HT1080 (cell line): ENCODE measurements at places on chromosomes 3 and 15. TPM values are rescaled to one million over a fixed set of nuclear protein-coding genes. Genes with fewer than 3 reads are reported as not detected.

DNA sequence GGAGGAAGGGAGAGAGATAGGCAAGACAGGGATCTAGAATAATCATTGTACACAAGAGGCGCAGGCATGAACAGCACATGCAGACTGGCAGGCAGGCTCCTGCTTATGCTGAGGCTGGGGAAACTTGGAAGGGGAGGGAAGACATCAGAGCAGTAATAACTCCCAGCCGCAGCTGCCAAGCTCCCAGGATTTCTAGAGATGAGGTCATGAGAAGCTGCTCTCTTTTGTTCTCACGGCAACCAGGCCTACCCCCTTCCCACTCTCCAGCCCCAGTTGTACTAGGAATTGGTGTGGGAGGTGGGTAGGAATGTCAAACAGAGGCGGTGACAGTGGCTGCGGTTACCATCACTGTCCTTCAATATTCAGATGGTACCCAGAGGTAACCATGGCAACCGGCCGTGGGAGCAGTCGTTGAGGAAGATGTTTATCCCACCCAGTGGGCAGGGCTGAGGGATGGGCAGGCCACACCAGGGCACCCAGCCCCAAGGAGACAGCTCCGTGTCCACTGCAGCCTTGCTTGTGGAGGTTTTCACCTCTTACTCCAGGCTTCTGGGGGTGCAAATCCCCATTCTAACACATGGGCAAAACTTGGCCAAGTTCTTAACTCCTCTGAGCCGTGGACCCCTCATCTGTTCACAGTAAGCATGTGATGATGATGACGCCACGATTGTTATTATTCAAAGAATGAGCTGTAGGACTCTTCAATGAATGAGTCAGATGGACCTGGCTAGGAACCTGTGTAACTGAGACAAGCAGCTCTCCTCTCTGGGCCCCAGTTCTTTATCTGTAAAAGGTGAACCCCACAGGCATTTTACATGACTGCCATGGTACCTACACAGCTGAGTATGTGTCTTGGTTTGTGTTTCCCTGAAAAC lies 360.8 kb upstream of the PROK2 start:
- DNase-seq: peak; percentile 9

The GABRR3 gene
- not detected in 2 replicates for total RNA-seq

DNA sequence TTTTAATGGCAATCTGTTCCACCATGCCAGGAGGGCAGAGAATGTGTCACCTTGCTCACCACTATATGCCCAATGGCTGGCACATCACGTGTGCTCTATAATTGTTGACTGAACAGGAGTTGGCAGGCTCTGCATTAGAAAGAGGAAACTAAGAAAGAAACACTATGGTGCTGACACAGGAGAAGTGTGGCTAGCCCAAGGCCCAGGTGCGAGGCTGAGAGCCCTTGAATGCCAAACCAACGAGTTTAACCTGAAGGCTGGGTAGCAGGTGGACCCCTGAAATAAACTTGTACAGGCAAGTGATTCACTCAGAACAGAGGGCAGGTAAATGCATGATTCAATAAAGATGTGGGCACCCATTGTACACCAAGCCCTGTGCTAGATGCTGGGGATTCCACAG lies 2.4 kb downstream of the CHCHD4 start:
- no peak for DNase-seq

GRCh38 chr3:156739976-156740375 lies 65.6 kb downstream of the TIPARP start:
- DNase-seq: no peak

GRCh38 chr3:115399750-115400149 lies 223.6 kb upstream of the GAP43 start:
- DNase-seq: no peak

The HOMER2 gene
- total RNA-seq: 27.1 and 28.6 TPM in 2 replicates

The PEX11A gene
- 8.5 and 9.0 TPM in 2 replicates for total RNA-seq
